ENCODE measurements at places on chromosomes 4 and X. TPM values are rescaled to one million over a fixed set of nuclear protein-coding genes. Genes with fewer than 3 reads are reported as not detected.

DNA sequence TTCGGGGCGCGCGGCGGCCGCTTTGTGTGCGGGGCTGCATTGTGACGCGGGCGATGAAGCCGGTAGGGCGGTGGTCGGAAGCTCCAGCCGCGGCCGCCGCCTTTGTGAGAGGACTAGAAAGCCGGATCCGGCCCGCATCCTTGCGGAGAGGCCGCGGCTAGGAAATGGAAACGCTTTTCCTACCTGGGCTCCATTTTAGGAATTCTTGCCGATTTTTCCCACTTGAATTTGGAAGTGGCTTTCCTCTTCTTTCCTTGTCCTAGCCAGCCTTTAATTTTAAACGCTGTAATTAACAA is 708 bp downstream of the TMSB4X start:
- no peak for DNase-seq

DNA sequence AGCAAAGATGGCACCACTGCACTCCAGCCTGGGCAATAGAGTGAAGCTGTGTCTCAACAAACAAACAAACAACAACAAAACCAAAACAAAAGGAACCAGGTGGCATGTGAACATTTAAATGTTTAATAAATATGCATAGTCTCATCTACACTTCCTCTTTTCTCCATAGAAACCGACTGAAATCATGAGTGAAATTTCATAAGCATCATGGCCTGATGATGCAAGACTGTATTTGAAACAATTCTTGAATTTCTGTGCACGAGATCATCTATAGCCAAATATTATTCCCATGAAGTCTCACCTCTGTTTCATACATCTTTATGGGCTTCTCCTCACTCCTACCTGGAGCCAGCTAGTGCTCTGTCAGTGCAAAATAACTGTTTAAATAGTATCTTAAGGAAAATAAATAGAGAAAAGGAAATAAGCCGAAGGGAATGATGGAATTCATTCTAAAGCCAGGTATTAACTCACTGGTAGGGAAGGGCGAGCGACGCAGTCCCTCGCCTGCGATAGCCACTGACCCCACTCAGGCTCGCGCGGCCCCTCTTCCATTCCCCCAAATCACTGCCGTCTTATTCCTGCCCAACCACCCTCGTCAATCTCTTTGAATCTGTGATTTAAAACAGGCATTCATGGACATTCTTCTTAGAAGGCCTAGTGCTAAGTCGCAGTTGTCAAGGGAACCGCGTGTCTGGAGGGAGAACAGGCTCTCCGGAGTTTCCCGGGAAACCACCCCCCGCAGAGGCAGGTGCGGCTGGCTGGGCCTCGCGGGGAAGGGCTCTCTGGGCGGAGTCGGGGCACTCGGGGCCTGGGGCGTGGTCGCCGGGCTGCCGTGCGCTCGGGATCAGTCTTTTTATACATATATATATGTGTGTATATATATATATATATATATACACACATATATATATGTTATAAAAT is 52.4 kb upstream of the TRIM2 start:
- DNase-seq = peak; percentile 35

ARMCX2 gene
- 30.0 TPM for total RNA-seq

DNA sequence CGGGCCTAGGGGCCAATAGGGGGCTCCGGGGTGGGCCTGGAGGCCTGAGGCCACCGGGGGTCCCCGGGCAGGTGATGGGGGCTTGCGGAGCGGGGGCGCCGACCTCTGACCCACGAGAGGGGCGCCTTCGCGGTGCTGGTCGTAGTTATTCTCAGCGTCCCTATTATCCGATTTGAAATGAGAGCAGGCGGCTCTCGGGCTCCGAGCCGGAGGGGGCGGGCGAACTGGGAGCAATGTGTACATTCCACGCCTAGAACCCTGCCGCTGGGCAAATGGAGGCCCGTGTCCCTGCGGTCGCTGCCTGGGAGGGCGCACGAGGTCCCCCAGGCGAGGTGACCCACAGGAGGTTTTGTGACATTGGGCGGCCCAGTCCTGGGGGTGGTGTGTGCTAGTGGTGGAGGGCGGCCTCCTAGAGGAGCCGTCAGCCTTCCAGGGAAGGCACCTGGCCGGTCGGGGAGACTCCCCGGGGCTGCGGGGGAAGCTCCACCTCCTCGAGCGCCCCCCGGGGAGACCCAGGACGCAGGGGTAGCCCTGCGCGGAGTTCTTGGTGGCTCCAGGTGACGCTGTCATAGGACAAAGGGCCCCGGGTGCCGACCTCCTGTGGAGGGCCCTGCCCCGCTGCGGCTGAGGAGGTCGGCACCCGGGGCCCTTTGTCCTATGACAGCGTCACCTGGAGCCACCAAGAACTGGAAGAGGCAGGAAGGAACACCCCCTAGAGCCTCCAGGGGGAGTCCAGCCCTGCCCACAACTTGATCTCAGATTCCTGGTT is 102.6 kb upstream of the PRKX start:
- DNase-seq = no peak

DNA sequence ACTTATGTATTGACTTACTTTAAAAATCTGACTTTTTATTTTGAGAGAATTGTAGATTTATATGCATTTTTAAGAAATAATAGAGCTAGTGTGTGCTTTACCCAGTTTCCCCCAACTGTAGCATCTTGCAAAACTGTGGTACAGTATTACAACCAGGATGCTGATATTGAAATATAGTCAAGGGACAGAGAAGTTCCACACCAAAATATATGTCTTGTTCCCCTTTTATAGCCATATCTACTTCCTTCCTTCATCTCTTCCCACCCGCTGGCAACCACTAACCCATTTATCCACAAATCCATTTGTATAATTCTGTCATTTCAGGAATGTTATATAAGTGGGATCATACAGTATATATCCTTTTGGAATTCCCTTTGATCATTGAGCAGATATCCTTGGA is 16.8 kb downstream of the KDM6A start:
- no peak for DNase-seq

ELF4 gene
- 11.5 TPM for total RNA-seq
